CD8-positive, alpha-beta memory T cell (primary cell): ENCODE measurements at places on chromosomes 5 and 9. TPM values are rescaled to one million over a fixed set of nuclear protein-coding genes. Genes with fewer than 3 reads are reported as not detected.

The EGFL7 gene
- total RNA-seq: 0.61 TPM

The TMEM171 gene
- not detected for total RNA-seq

The ATG12 gene
- 44.6 TPM for total RNA-seq

The IRX4 gene
- not detected for total RNA-seq

The EQTN gene
- not detected for total RNA-seq

The ARID3C gene
- 0.44 TPM for total RNA-seq

The GPR21 gene
- 0.35 TPM for total RNA-seq

The KIF4B gene
- not detected for total RNA-seq

The TRIM36 gene
- total RNA-seq: 0.15 TPM

The LHX6 gene
- total RNA-seq: not detected

The PTGES gene
- total RNA-seq: not detected

The EPB41L4B gene
- 0.44 TPM for total RNA-seq

The IL3 gene
- total RNA-seq: 69.7 TPM

The GEMIN5 gene
- 45.2 TPM for total RNA-seq

The ELAVL2 gene
- total RNA-seq: not detected

The UBQLN1 gene
- total RNA-seq: 95.1 TPM

The PTGDS gene
- total RNA-seq: 0.24 TPM

DNA sequence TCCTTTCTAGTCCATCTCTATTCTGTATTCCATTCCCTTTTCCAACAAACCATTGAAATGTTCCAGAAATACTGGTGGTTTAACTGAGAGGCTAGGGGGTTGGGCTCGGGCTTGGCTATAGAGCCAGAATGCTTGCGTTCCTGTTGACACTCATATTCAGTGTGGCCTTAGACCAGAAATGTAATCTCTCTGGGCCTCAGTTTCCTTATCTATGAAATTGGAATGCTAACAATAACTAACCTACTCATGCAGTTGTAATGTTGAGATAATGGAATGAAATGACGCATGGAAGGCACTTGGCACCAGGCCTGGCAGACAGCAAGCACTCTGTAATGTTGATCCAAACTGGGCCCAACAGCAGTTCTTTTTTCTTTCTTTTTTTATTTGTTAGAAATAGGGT, 26.8 kb downstream of the JADE2 start:
- no peak for DNase-seq

GRCh38 chr9:112097712-112098688, 77.1 kb downstream of the SUSD1 start:
- peak; percentile 59 for DNase-seq

DNA sequence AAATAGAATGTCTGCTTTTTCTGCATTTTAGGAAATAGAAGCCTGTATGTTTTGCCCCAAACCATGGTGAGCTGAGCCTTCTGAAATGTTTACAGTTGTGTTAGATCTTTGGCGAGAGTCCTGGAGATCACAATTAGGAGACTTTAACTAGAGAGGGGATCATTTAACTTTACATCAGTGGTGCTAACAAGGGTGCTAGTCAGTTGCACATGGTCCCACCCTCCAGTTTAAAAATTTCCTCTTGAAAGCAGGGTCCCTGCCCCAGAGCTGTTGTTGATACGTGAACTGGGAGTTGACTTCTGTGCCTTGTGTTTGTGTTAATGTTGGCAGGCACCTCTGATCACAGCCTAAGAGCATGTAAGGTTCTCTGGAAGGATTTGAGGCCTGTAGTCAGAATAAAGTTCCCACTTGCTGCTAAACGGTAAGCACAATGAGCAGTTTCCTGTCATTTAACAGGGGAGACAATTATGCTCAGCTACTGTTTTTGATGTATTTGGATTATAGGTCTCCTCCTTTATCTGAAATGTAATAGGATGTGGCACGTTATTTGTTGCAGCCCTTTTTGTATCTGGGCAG, 43.7 kb downstream of the RASGRF2 start:
- DNase-seq: no peak

DNA sequence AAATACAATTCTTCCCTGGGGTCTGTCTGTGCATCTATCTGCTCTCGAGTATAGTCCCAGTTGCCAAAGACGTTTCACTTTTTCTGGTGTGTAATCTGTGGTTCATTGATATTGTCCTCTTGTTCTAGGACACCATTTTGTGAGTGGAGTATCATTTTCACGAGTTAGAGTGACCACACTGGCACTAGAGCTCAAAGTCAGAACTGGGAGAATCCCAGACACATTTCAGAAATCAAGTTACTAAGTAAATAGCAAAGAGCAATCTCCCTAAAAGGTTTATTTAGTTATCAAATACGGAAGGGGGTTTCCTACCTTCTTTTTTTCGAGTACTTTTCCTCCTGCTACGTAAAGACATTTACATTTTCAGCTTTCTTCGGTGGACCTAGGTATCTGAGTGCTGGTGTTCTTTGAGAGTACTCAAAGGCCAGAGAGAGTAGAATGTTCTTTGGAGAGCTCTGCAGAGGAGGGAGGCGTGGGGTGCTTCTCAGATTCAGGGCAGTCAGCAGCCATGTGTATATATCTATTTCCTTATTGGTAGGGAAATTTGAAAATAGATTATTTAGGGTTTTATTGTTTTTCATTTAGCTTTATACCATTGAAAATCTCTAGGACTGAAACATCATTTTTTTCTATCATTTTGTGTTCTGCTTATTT, 8.9 kb upstream of the HSPA9 start:
- DNase-seq: no peak

GRCh38 chr5:136808756-136809155, 443.4 kb upstream of the TRPC7 start:
- no peak for DNase-seq

DNA sequence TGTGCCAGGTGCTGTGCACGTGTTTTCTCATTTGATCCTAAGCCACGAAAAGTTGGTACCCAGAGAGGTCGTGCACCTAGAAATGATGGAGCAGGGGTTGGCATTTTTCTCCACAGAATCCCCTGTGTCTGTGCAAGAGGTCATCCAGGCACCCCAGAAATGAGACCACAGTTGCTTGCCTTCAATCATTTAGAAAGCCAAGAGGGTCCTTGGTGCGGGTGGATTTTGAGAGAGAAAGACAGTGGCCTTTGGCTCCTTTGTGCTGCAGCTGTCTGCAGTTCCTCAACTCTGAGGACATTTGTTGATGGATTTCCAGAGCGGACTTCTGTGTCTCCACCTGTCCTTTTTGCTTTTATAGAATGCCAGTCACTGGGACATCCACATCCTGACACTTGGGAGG, 33.8 kb upstream of the SPRY4 start:
- DNase-seq: no peak

GRCh38 chr5:91257301-91257700, 125.8 kb downstream of the ARRDC3 start:
- no peak for DNase-seq

GRCh38 chr9:98707166-98708102, 1.3 kb downstream of the GABBR2 start:
- no peak for DNase-seq

GRCh38 chr5:78496373-78496772, 136.0 kb downstream of the SCAMP1 start:
- no peak for DNase-seq

- no peak for DNase-seq
Observed at GRCh38 chr9:92293075-92293354, 482 bp downstream of the IARS1 start.

DNA sequence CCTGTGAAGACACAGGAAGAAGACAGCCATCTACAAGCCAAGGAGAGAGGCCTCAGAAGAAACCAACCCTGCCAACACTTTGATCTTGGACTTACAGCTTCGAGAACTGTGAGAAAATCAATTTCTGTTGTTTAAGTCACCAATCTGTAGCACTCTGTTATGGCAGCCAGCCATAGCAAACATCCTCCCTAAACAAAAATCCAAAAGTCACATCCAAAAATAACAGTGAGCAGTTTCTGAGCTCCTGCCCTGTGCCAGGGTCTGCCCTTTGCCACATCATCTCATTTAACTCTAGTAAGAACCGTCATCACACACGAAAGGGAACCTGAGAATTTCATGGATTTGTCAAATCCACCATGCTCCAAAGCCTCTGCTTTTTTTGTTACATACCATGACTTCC, 118.8 kb downstream of the TRIM36 start:
- DNase-seq: no peak

- no peak for DNase-seq
Observed at GRCh38 chr5:17113174-17113958, 104.1 kb upstream of the BASP1 start.

GRCh38 chr5:33299621-33300208, 141.1 kb upstream of the TARS1 start:
- no peak for DNase-seq

DNA sequence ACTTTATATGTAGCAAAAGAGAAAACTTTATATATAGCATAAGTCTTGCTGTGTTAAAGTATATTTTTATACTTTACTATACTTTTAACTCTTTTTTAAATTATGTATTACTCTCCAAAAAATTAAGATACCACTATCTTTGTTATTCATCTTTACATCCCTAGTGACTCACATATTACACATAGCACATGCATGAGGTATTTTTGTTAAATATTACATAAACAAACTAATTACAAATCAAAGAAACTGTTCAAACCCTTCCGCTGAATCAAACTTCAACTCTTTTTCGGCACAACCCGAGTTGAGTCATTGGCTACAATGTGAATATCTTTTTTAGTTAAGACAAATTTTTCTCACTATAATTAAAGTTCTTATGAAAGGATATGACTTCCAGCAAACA, 32.1 kb downstream of the NADK2 start:
- DNase-seq: no peak

DNA sequence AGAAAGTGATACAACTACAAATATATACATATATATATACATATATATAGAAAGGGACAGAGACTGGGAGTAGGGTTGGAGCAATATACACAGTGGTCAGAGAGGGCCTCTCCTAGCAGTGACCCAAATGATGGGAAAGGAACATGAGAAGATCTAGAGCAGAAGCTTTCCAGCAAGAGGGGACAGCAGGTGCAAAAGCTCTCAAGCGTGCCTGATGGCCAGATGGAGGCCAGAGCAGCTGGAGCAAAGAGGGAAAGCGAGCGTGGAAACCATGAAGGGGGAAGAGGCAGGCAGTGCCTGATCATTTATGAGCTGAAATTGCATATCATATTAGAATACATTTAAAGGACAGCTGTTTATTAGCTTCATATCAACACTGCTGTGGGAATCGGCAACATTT, 7.6 kb upstream of the GRPEL2 start:
- no peak for DNase-seq

- DNase-seq: no peak
Observed at GRCh38 chr9:3059781-3060468, 216.0 kb upstream of the PUM3 start.

GRCh38 chr9:108950168-108950567, 16.0 kb downstream of the ABITRAM start:
- DNase-seq: no peak

GRCh38 chr5:105630803-105631202, 2039.9 kb downstream of the EFNA5 start:
- DNase-seq: no peak

- no peak for DNase-seq
Observed at GRCh38 chr9:124652615-124653393, 118.3 kb downstream of the NR6A1 start.

- DNase-seq: no peak
Observed at GRCh38 chr5:37774912-37775483, 64.8 kb downstream of the GDNF start.

GRCh38 chr9:128392302-128393144, 21.3 kb downstream of the URM1 start:
- no peak for DNase-seq

DNA sequence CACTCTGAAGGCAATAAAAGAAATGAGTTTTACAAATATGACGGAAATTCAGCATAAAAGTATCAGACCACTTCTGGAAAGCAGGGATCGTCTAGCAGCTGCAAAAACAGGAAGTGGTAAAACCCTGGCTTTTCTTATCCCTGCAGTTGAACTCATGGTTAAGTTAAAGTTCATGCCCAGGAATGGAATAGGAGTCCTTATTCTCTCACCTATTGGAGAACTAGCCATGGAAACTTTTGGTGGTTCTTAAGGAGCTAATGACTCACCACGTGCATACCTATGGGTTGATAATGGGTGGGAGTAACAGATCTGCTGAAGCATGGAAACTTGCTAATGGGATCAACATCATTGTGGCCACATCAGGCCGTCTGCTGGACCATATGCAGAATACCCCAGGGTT, 93.5 kb upstream of the RGMB start:
- DNase-seq: no peak

GRCh38 chr5:168152660-168153059, 138.8 kb upstream of the WWC1 start:
- DNase-seq: no peak

- DNase-seq: no peak
Observed at GRCh38 chr5:15069407-15069905, 197.9 kb upstream of the ANKH start.

DNA sequence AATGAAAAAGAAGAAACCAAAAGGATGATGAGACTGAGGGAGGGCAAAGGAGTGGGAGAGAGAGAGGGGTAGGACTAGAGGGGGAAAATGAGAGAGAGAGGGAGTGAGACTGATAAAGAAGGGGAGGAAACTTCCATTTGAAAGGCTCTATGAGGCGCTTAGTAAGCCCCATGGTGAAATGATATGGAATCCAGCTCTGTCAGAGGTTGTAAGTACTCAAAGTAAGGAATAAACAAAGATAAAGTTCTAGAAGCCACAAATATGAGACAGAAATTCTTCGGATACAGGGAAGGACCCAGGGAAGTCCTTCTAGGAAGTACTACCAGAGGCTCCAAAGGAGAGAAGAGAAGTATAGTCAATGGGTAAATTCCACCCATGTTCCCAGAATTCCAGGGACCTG, 21.7 kb upstream of the VLDLR start:
- no peak for DNase-seq

DNA sequence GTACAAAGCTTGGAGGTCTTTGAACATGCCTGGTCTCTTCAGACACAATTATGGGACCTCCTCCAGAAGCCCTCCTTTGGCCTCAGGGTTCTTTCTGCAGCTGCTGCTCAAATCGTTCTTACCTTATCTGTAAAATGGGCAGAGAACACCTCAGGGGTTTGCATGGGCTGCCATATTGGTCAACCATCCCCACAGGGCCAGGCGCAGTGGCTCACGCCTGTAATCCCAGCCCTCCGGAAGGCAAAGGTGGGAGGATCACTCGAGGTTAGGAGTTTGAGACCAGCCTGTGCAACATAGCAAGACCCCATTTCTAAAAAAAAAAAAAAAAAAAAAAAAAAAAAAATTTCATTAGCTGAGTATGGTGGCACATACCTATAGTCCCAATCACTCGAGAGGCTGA, 29.1 kb upstream of the TCF7 start:
- DNase-seq: no peak

DNA sequence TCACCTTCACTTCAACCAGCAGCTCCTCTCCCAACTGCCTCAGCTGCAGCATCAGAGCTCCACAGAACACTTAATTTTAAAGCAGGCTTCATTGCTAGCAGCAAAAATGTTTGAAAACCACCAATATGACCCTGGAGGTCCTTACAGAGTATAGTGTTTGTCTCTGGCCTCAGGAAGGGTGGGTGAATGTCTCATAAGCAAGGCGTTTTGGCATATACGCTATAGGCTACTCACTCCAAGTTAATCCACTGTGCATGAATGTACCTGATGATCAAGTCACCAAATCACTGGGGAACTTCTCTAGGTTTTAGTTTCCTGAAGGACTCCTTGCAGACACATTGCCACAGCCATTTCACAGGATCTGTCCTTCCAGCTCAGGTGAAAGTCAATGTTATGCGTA, 125.3 kb downstream of the GABBR2 start:
- no peak for DNase-seq

GRCh38 chr9:34578241-34579103, 11.1 kb downstream of the CNTFR start:
- no peak for DNase-seq

- no peak for DNase-seq
Observed at GRCh38 chr5:31963358-31964006, 210.6 kb downstream of the GOLPH3 start.
